ENCODE measurements at places on chromosomes 5 and 9.
A peak's percentile ranks its signal among the peaks of the same experiment; 100 is the strongest.

GRCh38 chr9:23907343-23907742, 81.3 kb upstream of the ELAVL2 start:
- no peak for DNase-seq

DNA sequence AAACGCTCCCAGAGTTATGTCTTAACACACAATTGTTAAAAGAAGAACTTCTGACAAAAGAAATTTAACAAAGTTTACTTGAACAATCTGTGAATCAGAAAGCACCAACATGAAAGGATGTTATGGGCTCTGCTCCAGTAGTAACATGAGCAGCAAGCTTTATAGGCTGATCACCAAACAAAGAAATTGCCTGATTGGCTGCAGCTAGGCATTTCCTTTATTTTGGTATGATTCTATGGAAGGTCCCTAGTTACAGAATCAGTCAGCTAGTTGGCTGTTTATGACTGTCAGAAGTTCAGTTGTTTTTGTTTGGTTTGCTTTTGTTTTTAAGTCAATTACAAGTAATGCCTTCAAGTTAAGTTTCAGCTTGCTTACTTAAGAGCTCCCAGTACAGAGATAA, 102.4 kb upstream of the SMC2 start:
- DNase-seq, result no peak

DNA sequence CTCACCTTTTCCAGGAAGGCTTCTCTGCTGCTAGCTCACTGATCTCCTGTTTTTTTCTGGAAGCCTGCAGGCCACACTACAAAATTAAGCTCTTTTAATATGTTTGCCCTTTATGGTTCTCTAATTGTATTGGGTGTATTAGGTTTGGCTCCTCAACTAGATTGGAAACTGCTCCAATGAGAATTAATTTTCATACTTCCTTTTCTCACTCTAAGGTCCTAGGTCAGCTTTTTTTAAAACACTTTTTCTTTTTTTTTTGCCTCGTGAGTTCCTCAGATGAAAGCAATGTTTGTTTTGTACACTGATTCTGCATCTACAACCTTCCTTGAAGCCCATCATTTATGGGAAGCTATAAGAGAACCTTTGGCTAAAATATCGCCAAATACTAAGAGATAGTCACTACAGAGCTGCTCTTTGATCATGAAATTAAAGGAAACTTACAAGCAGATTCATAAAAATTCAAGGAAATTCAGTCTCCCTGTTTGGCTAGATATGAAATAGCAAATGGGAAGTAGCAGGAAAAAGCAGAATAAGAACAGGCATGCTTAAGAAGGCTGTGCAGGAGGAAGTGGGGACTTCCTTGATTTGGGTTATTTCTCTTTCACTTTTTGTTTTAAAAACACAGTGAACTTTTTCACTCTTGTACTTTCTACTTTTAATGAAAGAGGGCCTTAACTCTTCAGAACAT, 55.2 kb upstream of the FYB1 start:
- DNase-seq, result no peak

DNA sequence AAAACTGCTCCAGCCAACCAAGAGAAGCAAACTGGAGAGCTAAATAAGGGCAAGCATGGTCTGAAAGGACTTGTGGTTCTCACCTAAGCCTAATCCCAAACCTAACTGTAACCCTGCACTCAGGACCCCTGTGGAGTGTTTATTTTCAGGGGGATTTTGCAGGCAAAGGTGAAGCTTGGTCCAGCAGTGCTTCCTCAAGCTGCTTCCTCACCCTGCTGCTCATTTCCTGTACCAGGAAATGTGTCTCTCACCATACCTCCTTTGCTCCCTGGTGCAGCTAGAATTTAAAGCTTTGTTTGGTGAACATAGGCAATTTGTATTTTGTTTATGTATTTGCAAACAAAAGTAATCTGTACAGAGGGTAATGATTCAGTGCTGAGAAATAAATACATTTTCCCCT, 50.2 kb downstream of the CARTPT start:
- peak; percentile 14 for DNase-seq

DNA sequence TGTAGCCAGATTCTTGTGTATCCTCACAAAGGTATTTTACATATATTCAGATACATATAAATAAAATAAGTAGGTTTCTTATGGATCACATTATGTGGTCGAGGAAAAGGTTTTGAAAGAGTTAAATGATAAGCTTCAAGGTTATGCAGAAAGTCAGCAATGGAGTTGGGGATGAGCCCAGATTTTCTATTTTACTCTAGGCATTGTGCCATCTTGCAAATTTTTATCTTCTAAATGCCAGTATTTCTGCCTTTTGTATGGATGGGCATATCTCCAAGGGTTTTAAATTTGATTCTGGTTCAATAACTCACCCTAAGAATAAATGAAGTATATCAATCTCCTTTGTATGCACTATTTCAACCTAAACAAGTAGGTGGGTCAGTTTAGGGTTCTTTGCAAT, 410.7 kb downstream of the DMRTA1 start:
- DNase-seq, result no peak

DNA sequence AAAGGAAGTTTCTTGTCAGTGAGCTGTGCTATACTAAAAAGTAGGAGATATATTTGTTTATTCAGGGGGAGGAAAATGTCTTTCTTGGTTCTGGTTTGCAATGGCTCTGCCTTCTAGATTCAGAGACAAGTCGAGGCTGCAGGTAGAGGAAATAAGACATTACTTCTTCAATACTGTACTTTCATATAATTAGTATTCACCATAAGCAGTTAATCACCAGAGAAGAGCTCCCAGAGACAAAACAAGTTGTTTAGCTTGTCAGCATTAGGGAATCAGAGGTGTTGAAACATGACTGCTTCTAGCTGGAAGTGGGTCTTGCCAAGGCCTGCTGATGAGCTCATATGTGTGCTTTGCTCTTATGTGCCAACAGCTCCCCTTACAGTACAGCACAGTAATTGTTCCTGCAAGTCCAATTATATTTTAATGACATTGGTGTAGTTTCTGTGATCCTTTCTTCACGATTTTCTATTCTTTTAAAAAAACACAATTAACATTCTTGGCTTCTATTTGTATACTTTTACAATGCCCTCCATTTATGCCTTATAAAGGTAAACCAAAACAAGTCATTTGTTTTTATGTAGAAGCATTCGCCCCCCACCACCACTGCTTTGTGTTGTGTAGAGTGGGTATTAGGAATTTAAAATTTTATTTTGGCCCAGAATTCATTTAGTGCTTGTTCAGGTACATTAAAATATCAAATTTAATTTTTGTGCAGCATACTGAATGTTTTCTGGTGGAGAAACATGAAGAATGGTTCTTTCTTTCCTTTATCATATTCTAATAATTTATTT, 112.2 kb downstream of the RPS23 start:
- DNase-seq, result peak; percentile 90

- peak; percentile 33 for DNase-seq
Measured at GRCh38 chr9:92680166-92681119, 10.5 kb upstream of the IPPK start.

- peak; percentile 36 for DNase-seq
Measured at GRCh38 chr9:125126019-125126746, 17.1 kb downstream of the SCAI start.

- peak; percentile 95 for DNase-seq
Measured at GRCh38 chr5:82748688-82749460, 328.3 kb downstream of the TMEM167A start.

GRCh38 chr9:133955821-133956411, 36.2 kb downstream of the VAV2 start:
- DNase-seq, result peak; percentile 69

DNA sequence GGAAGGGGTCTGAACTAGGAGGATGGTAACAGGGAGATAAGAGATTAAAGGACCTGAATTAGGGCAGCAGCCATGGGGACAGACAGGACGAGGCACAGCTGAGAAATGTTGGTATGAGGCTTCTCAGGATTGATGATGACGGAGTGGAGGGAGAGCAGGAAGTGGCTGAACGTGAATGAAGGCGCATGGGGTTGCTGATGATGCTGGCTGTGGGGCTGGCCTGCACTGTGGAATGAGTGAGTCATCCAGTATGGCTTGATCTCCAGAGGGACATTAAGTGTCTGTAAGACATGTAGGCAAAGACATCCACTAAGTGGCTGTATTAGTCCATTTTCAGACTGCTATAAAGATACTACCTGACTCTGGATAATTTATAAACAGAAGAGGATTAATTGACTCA, 256.4 kb downstream of the ICE1 start:
- DNase-seq, result no peak

DNA sequence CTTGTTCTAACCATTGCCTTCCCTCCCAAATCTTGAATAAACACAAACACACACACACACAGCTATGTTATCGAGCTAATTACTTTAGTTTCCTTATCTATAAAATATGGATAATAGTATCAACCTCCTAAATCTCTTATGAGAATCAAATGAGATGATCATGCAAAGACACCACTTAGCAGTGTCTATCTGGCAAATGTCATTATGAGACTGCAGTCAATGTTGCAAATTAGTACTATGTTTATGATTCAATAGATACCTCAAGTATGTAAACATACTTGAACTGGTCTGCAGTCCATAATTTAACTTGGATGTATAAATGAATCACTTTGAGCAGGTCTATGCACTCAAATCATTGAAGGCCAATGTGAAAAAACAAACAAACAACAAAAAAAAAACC, 22.2 kb upstream of the ERAP2 start:
- DNase-seq, result no peak

- DNase-seq, result no peak
Measured at GRCh38 chr5:95919658-95920057, 42.0 kb downstream of the ELL2 start.

GRCh38 chr9:10479172-10479571, 133.6 kb downstream of the PTPRD start:
- peak; percentile 24 for DNase-seq

GRCh38 chr5:131206772-131207171, 36.0 kb downstream of the LYRM7 start:
- no peak for DNase-seq

GRCh38 chr9:108468364-108468763, 387.4 kb downstream of the ACTL7B start:
- DNase-seq, result peak; percentile 75

GRCh38 chr9:109473329-109473728, 24.8 kb downstream of the PTPN3 start:
- no peak for DNase-seq

DNA sequence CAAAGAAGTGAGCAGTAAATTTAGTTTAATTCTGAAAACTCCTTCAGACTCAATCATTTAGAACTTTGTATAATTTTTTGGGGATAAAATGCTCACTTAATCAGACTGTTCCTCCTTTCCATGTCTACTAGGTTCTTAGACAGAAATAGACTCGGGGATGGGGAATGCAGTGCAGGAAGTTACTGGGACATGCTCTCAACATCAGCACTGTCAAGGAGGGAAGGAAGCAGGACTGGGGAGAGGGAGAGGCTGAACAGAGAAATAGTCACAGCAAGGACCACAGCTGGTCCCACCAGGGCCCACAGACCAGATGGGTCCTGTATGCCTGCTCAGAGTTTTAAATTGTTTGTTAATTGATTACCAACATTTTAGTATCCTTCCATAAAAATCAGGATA, 310.1 kb upstream of the MSX2 start:
- DNase-seq, result no peak

DNA sequence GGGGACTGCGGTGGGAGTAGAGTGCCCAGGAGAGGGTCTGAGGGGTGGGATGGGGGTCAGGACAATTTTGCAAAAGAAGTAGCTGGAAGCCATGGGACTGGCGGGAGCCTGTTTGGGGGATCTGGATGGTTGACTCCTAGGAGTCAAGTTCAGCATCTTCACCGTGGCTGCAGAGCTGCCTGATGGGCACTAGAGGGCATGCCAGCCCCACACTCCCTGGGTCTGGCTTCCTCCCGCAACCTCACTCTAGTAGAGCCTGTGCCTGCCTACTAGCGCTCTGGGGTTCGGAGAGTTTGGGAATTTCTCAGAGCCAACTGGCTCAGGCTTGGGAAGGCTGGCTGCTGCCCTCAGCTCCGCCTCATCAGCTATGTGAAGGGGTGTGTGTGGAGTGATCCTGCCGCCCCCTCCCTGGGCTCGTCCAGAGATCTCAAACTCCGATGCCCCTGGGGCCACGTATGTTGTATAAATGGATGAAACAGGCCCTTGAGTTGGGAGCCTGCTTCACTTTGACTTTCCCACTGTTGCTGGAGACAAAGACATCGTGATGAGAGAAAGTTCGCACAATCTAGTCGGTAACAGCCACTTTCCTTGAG, 10.8 kb downstream of the TSPAN17 start:
- DNase-seq, result peak; percentile 61

GRCh38 chr9:93958121-93958818, 3.1 kb upstream of the BARX1 start:
- DNase-seq, result no peak

GRCh38 chr5:124238350-124238749, 508.1 kb downstream of the ZNF608 start:
- DNase-seq, result no peak

DNA sequence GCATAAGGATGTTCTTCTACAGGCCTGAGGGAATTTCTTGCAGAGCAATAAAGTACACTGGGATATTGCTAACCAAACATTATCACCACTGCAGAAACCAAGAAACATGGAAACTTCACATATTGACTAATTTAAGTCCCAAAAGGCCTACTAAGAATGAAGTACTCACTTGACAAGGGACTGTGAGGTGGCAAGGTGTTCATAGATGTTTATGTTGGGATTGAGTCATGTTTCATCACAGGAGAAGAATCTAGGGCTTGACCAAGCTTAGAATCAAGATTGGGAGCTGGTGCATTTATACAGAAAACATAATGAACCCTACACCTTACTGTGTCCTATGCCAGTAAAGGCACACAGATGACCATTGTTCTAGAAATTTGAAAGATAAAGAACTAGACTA, 56.7 kb upstream of the GAS1 start:
- DNase-seq, result no peak

DNA sequence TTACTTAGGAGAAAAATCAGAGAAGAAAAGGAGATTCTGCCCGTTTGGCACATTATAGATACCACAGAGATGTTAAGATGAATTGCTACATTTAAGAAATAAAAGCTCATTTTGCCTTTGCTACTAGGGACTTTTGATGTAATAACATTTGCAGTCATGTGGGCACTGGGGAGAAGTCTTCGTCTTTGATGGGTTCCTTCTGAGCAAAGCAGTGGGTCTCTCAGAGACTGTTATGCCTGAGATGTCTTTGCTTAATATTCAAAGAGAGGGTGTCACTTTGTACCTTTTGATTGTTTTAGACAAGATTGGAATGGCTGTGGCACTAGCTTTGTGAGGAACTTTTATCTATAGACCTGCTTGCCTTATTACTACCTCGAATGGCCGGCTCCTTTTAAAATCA, 25.0 kb downstream of the SLC25A25 start:
- DNase-seq, result no peak

- DNase-seq, result no peak
Measured at GRCh38 chr9:93589688-93590087, 13.3 kb downstream of the PHF2 start.
